ENCODE measurements at places on chromosomes 3 and 15.

DNA sequence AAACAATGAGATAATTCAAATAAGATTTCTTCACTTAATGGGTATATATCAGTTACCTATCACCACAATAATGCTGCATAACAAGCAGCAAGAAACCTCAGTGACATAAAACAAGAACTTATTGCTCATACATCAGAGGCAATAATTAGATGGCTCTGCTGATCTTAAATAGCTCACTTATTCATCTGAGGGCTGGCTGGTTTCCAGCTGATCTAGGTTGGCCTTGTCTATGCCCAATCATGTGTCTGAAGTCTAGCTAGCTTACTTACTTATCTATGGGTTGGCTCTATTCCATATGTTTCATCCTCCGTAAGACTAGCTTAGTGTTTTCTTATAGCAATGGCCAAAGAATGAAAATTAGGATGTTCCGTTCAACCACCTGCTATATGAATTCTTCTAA is 109.4 kb upstream of the AGTR1 start:
- DNase-seq: no peak

- no peak for DNase-seq
Measured at GRCh38 chr3:76405196-76405595, 619.8 kb upstream of the ZNF717 start.

DNA sequence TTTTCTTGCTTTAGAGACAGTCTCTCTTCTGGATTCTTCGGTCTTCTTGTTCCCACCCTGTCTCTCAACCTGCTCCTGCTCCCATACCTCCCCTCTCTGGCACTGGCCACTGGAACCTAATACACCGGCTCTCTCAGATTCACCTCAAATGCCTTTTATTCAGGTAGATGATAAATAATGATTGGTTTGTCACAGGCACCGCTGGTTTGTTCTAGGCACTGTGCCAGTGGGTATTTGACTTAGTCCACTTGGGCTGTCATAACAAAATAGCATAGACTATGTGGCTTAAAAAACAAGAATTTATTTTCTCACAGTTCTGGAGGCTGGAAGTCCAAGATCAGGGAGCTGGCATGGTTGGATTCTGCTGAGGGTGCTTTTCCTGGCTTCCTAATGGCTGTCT is 278.2 kb upstream of the STT3B start:
- DNase-seq: no peak

GRCh38 chr3:57015350-57015729 is 45.1 kb upstream of the SPATA12 start:
- DNase-seq: no peak

GRCh38 chr15:57550640-57551039 is 41.1 kb upstream of the MYZAP start:
- no peak for DNase-seq

GRCh38 chr3:174334111-174334510 is 525.0 kb upstream of the NAALADL2 start:
- no peak for DNase-seq

DNA sequence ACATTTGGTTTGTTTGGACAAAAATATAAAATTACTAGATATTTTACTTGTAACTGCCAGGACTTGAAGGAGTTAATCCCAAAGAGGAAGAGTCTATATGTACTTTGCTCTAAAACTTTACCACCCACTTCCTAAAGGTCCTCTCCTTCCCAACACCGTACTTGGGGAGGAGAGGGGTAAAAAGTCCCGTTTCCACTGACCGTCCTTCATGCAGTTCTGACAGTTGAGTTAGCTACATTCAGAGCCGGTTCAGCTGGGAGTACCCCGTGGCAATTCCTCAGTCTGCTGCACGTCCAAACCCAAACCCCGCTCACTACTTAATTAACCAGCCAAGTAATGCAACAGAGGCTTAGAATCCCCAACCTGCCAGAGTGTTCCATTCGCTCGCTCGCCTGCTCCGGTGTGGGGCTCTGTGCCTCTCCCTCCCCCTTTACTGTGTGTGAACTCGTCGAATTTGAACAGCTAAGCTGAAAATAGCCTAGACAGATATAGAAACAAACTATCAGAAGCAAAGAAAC is 519.7 kb downstream of the FOXP1 start:
- no peak for DNase-seq

- no peak for DNase-seq
Measured at GRCh38 chr15:43515741-43516140, 1.7 kb upstream of the MAP1A start.

GRCh38 chr3:23105048-23105447 is 98.1 kb upstream of the UBE2E2 start:
- DNase-seq: no peak

DNA sequence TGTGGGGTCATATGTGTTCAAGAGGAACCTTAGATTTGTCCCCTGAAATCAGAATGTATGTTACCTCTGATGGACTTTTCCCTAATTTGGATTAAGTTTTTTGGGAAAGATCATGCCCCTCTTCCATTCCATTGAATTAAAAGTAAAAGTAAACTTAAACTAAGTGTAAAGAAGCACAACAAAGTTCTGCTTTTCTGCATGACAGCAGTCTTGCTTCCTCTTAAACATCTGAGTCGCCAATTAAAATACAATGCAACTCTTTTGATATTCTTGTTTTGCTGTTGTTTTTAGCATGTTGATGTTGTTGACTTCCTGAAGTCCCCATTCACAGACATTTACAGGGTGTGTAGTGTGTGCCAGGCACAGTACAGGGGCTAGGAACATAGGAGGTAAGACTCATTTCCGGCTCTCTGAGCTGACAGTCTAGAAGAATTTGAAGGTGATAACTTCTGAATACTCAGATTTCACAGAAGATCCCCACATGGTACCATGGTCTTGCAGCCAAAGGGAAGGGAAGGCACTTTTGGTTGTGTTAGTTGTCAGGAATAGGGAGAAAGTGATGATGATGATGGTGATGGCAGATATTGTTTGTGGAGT is 45.0 kb downstream of the USP13 start:
- no peak for DNase-seq

DNA sequence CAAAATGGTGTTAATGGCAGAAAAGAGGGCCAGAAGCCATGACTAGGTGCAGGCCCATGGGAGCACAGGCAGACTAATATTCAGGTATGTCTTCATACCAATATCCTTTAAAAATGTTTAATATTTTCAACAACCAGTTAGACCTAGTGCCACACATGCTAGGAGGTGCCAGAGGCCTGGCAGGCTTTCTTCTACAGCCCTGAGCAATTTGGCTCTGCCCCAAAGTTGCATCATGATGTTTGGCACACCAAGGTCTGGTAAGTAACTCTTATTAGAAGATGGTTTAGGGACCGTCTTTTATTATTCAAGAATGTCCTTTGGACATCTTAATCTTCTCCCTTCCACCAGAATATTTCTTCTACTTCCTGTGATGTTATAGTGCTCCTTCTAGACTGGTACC is 34.8 kb downstream of the MITF start:
- DNase-seq: no peak

- DNase-seq: no peak
Measured at GRCh38 chr3:64901522-64901885, 213.7 kb upstream of the ADAMTS9 start.

DNA sequence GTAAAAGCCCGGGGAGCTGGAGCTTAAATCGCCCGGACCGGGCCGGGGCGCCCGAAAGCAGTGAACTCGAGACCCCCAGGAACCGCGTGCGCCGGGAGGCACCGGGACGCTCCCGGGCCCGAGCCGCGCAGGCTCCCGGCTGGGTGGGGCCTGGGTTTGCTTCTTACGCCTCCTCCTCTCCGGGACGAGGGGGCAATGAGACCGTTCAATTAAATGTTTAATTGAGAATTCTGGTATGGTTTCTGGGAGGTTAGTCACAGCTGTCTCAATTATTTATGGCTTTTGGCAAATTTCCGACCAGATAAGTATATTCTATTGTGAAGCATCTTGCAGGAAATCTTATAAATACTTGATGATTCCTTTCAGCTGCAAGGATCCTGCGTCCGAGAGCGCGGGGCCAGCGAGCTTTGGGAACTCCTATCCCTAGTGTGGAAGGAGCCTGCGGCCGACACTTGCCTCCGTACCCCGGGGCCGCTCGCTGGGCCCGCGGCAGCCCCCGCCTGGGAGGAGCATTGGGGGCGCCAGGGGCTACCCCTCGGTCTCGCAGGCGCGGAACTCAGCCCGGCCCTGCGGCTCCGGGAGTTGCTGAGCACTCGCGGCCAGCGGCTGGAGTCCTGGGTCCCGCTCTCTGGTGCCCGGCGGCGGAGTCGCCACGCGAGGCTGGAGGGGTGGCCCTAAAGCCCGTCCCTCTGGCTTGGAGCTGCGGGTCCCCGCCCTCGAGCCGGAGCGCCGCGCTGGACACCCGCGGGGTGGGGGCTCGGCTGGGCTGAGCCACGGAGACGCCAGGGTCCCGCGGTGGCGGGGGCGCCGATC is 10.3 kb downstream of the ISL2 start:
- DNase-seq: peak; percentile 69

DNA sequence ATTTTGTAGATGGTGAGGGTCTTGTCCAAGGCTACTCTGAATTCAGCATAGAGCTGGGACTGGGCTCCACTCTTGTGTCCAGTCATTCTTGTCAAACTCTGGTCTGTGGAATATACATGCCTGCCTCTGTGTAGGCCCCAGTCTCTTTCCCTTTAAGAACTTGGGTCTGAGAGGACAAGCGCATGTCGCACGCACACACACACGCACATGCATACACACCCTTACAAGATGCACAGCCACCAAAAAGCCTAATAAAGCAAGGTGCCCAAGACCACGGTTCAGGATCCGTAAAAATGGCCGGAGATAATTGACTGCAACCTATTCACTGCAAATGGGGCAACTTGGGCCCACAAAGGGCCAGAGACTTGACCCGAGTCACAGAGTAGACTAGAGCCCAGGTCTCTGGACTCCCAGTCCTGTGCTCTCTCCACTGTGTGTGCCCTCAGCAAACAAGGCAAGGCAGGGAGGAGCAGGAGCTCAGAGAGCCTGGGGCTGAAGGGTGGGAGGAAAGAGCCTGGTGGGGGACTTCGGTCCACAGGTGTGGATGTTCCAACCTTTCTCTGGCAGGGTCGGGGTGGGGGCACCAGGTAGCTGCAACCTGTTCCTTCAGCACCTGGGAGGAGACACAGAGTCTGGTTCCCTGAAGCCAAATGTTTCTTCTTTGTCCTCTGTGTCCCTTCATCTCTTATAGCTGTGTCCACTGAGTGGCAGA is 914 bp upstream of the PAQR5 start:
- no peak for DNase-seq

DNA sequence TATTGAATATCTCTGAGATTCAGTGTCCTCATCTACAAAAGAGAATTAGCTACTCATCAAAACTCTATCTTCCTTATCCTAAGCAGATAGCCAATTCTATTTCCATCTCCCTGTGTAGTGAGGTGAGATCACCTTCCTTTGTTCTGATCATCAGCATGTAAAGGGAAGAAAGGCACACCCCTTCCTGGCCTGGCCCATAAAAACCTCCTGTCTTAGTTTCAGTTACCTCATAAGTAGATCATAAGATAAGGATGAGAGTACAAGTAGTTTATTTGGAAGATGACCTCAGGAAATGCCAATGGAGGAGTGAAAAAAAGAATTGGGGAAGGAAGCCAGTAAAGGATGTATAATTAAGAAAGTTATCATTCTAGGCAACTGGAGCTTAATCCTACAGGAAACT is 114.5 kb upstream of the GADL1 start:
- DNase-seq: no peak

- no peak for DNase-seq
Measured at GRCh38 chr3:100915706-100916495, 77.3 kb downstream of the ABI3BP start.

GRCh38 chr3:196471551-196471950 is 32.0 kb downstream of the RNF168 start:
- DNase-seq: no peak

GRCh38 chr3:155428563-155428962 is 135.1 kb upstream of the STRIT1 start:
- DNase-seq: no peak

- DNase-seq: no peak
Measured at GRCh38 chr3:57779666-57780065, 23.6 kb downstream of the SLMAP start.

- no peak for DNase-seq
Measured at GRCh38 chr3:139434764-139435307, 41.5 kb downstream of the RBP2 start.

GRCh38 chr3:120497818-120498217 is 47.0 kb upstream of the FSTL1 start:
- DNase-seq: no peak

GRCh38 chr15:99265541-99266070 is 14.3 kb downstream of the LRRC28 start:
- DNase-seq: no peak

DNA sequence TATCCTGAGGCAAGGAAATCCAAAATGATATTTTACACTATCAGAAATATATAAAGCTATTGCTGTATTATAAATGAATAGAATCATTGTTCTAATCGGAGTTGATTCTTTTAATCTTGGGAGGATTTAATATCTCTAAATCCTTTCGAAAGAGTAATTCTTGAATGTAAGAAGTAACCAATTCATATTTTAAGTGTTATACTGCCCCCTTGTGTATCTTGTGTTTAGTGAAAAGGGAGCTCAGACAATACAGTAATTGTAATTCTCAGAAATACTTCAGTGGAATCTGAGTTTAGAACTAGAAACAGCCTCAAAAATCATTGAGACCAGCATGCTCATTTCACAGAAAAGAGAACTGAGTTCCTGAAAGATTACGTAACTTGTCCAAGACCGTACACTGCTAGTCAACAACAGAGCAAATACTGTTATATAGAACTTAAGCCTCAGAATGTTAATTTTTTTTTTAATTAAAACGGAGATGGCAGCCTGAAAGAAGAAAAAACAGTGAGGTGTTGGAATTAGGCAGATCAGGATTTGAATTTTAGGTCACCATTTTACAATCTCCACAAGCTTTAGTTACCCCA is 42.9 kb downstream of the PLCH1 start:
- no peak for DNase-seq

DNA sequence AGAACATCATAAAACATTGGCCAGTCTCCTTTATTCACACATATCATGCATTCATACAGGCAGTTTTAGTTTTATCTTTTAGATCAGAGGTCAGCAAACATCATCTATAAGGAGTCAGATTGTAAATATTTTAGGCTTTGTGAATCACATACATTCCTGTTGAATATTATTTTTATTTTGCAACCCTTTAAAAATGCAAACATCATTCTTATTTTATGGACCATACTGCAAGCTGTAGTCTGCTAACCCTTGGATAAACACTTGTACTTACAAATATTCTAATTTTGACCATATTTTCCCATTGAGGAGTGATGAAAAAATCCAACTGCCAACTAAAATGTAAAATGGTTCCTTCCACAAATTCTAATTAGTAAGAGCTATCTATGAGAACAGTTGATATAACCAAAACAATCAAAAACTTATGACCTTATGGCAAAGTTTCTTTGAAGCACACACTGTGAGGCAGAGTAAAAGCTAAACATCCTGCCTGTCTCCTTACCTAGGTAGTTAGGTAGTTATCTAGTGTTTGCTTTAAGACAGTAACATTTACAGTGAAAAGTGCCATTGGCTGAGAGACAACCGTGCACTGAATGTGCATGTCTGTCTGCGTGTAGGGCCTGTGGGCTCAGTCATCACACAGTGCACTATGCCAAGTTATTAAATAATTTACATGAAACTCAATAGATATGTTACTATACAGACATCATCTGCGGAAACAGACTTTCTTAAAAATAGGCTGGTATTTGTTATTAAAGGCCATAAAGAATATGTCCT is 57.7 kb downstream of the PIK3R4 start:
- DNase-seq: no peak

- DNase-seq: no peak
Measured at GRCh38 chr15:40584191-40584590, 9.9 kb upstream of the KNL1 start.
